Upper lobe of left lung (tissue), 6 donors: ENCODE measurements at places on chromosomes 4 and X. TPM values are rescaled to one million over a fixed set of nuclear protein-coding genes. Genes with fewer than 3 reads are reported as not detected.

The SPANXN4 gene
- total RNA-seq, result not detected

The NPY5R gene
- not detected for total RNA-seq

The TMPRSS11F gene
- not detected for total RNA-seq

The PDZD4 gene
- total RNA-seq, result 8.9 TPM

The BEX5 gene
- total RNA-seq, result 7.0 TPM

The NUP62CL gene
- 22.0 TPM for total RNA-seq

The PHEX gene
- 1.7 TPM for total RNA-seq

The GRID2 gene
- 0.76 TPM for total RNA-seq

The AREG gene
- total RNA-seq, result 54.7 TPM

The SLIT2 gene
- total RNA-seq, result 78.6 TPM

The NDUFA1 gene
- 74.9 TPM for total RNA-seq

The DUSP21 gene
- total RNA-seq, result not detected

The CT55 gene
- total RNA-seq, result not detected

The GAGE12E gene
- not detected for total RNA-seq

The L1CAM gene
- total RNA-seq, result 10.0 TPM

The HSFX4 gene
- not detected for total RNA-seq

The CD38 gene
- total RNA-seq, result 8.5 TPM

The RASL11B gene
- not detected for total RNA-seq
